GM19239 (cell line): ENCODE measurements at places on chromosomes 16 and 17.

- DNase-seq: no peak
Measured at GRCh38 chr16:89599451-89599858, 14.0 kb upstream of the DPEP1 start.

- no peak for DNase-seq
Measured at GRCh38 chr17:28394337-28395116, 11.5 kb downstream of the SLC46A1 start.

GRCh38 chr17:57708410-57708809 lies 36.7 kb downstream of the CCDC182 start:
- DNase-seq: no peak

DNA sequence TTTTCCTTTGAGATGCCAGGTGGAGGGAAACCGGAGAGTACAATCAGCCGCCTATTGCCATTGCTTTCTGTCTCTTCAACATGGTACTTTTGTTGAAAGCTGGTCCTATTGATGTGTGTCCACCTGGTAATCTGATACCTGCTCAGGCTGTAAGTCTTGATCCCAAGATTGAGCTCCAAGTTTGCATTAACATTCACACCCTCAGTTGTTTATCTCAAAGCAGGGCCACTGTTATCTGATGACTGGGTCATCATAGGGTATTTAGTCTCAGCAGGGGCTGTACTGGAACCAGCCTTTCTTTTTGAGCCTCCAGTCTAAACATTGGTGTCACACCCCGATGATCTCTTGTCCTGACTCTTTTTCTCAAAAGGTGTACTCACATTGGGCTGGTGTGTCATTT lies 370.3 kb upstream of the TOM1L1 start:
- no peak for DNase-seq

DNA sequence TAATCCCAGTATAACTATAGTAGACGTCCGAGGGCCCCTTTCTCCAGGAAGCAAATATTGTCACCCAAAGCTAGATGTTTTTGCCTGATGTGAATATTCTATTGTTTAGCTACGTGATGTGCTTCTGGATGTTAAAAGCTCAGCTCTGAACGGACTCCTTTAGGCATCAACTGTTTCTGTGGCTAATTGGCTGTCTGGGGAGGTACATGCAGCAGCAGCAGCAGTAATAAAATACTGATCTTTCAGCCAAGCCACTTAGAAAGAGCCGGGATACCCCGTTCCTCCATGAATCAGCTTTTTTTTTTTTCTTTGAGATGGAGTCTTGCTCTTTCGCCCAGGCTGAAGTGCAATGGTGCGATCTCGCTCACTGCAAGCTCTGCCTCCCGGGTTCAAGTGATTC lies 43.0 kb downstream of the TRARG1 start:
- DNase-seq: no peak

DNA sequence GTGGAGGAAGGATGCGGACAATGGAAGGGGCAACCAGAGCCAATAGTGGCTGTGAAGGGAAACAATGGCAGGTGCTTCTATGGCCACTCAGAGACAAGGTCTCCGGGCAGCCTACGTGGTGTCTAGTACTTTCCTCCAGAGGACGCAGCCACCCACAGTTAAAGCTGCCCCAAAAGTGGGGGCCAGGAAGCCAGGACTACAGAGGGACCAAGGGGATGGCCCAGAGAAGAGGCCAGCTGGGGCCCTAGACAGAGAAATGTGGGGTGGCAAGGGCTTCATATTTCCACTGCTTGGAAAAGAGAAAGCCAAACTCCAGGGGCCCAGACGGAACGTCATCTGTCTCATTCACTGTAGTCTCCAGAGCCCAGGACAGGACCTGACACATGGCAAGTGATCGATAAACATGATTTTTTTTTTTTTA lies 837 bp upstream of the PER1 start:
- no peak for DNase-seq

- DNase-seq: no peak
Measured at GRCh38 chr17:33120103-33120502, 128.5 kb downstream of the SPACA3 start.

DNA sequence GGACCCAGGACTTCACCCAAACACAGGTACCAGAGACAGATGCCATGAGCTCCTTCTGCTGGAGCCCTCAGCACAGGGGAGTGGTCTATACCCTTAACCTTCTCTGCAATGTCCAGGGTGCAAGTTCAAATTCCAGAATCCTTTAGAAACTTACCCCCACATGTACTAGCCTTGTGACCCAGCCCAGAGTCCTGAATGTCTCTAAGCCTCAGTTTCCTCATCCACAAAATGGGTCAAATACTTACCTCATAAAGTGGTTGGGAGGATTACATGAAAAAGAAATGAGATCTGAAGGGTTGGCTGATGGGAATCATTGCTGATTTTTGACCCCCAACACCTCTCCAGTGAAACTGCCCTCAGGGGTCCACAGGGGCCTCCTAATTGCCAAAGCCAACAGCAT lies 21.7 kb downstream of the COTL1 start:
- no peak for DNase-seq
